Motor neuron (in vitro differentiated cells): ENCODE measurements at places on chromosomes 2 and 18. TPM values are rescaled to one million over a fixed set of nuclear protein-coding genes. Genes with fewer than 3 reads are reported as not detected.

EMILIN1 gene
- total RNA-seq: 1.8 and 1.9 TPM in 2 replicates

HNRNPLL gene
- total RNA-seq: 46.8 and 59.2 TPM in 2 replicates

FHOD3 gene
- 1.1 and 1.2 TPM in 2 replicates for total RNA-seq

PROC gene
- 0.86 and 1.3 TPM in 2 replicates for total RNA-seq

SLC9A4 gene
- 0.19 TPM in 1 of 2 replicates, not detected in the other for total RNA-seq

SNTG2 gene
- 1.1 and 2.9 TPM in 2 replicates for total RNA-seq

TEKT4 gene
- 0.34 TPM in 1 of 2 replicates, not detected in the other for total RNA-seq

GALNT14 gene
- total RNA-seq: 1.0 and 1.6 TPM in 2 replicates

CABYR gene
- 6.9 and 8.3 TPM in 2 replicates for total RNA-seq

SGO2 gene
- 1.1 and 1.5 TPM in 2 replicates for total RNA-seq

POTEJ gene
- total RNA-seq: 0.20 TPM in 1 of 2 replicates, not detected in the other

MAP3K19 gene
- 0.49 and 0.58 TPM in 2 replicates for total RNA-seq

DPYSL5 gene
- 84.8 and 87.9 TPM in 2 replicates for total RNA-seq

PEX13 gene
- total RNA-seq: 23.8 and 25.3 TPM in 2 replicates

ASB18 gene
- 0.10 TPM in 1 of 2 replicates, not detected in the other for total RNA-seq

SLC30A3 gene
- total RNA-seq: 1.1 and 1.6 TPM in 2 replicates

ZSWIM2 gene
- not detected in 2 replicates for total RNA-seq

ALK gene
- total RNA-seq: 0.61 and 1.4 TPM in 2 replicates

RPE gene
- total RNA-seq: 50.4 and 54.3 TPM in 2 replicates

KCNE4 gene
- 0.49 and 0.56 TPM in 2 replicates for total RNA-seq

EPAS1 gene
- total RNA-seq: 1.6 and 3.8 TPM in 2 replicates

TBC1D8 gene
- total RNA-seq: 9.4 and 12.8 TPM in 2 replicates

REL gene
- 7.2 and 8.7 TPM in 2 replicates for total RNA-seq
